ENCODE measurements at places on chromosomes 2 and 18. TPM values are rescaled to one million over a fixed set of nuclear protein-coding genes. Genes with fewer than 3 reads are reported as not detected.

The FSHR gene
- total RNA-seq, result not detected

The HOXD4 gene
- not detected for total RNA-seq

The KCTD1 gene
- 9.6 TPM for total RNA-seq

The COL3A1 gene
- 652 TPM for total RNA-seq

The CROCC2 gene
- total RNA-seq, result not detected

The GPBAR1 gene
- not detected for total RNA-seq

The ANKRD62 gene
- total RNA-seq, result not detected

The DCDC2C gene
- total RNA-seq, result not detected

The TRIM54 gene
- not detected for total RNA-seq

The FAM117B gene
- 2.2 TPM for total RNA-seq

The BCS1L gene
- total RNA-seq, result 53.8 TPM

The WNT10A gene
- total RNA-seq, result not detected

The RTN4 gene
- 506 TPM for total RNA-seq

The PAIP2B gene
- 0.67 TPM for total RNA-seq

The TBR1 gene
- not detected for total RNA-seq

The ERFE gene
- total RNA-seq, result 4.2 TPM

The SLC4A3 gene
- 1.3 TPM for total RNA-seq

The KATNAL2 gene
- total RNA-seq, result 1.7 TPM

The NXPH2 gene
- total RNA-seq, result not detected

The FBXO36 gene
- total RNA-seq, result 4.2 TPM

The ALK gene
- not detected for total RNA-seq

The MEP1B gene
- total RNA-seq, result not detected

The PER2 gene
- 1.0 TPM for total RNA-seq

The SP5 gene
- not detected for total RNA-seq

The PRKAG3 gene
- total RNA-seq, result not detected

The FOXD4L1 gene
- total RNA-seq, result not detected

The NAT8 gene
- not detected for total RNA-seq

All from bronchus fibroblast of lung (primary cell).